ENCODE measurements at places on chromosomes 16 and 17.

- no peak for DNase-seq
These were observed 188.9 kb downstream of the IRF8 start for GRCh38 chr16:86087896-86088230.

- DNase-seq = no peak
These were observed 92.6 kb downstream of the CACNG1 start for GRCh38 chr17:67137026-67137370.

DNA sequence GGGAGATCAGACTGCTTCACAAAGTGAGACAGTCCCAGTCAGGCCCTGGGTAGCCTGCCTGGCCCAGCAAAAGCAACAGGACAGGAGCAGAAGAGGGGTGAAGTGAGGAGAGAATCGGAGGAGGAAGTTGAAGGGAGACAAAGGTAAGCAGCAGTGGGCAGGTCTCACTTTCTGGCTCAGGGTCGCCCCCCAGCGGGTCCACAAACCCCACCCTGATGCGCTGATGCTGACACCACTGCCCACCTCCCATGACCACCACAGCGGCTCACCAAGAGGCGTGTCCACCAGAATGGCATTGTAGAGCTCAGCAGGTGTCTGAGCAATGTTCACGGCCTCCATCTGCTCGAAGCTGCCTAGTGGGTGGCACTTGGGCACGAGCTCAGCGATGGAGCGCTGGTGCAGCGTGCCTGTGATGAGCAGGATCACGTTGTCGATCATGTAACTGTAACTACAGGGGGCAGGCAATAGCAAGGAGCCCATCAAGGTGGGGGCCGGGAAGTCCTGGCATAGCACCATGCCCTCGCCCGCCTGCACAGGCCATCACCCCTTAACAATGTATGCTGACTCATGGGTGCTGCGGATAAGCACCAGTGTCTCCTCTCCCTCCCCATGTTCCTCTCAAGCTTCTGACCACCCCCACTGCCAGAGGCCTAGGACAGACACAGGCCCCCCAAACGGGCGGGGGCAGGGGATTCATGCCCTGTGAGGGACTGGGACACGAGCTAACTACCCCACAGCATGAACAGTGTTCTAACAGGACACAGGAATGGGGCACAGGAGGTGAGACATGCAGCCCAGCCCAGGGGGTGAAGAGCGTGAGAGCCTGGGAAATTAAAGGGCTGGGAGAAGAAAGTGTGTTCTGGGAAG is 13.6 kb downstream of the HSD11B2 start:
- no peak for DNase-seq

DNA sequence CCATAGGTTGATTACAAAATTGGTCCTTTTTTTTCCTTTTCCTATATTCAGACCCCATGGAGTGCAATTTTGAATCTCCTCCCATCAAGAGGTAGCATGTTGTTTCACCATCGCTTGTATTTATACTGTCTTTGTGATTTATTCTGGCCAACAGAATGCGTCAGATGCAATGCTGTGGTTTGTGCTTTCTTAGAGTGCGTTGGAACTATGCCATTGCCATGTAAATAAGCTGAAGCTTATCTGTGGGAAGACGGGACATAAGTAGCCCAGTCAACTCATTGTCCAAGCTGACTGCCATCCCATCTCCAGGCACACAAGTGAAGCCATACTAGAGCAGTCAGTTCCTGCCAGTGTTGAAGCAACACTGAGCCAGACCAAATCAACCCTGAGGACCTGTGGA is 1339.3 kb upstream of the GOT2 start:
- no peak for DNase-seq

- DNase-seq = no peak
These were observed 2.8 kb downstream of the FA2H start for GRCh38 chr16:74771656-74772315.

DNA sequence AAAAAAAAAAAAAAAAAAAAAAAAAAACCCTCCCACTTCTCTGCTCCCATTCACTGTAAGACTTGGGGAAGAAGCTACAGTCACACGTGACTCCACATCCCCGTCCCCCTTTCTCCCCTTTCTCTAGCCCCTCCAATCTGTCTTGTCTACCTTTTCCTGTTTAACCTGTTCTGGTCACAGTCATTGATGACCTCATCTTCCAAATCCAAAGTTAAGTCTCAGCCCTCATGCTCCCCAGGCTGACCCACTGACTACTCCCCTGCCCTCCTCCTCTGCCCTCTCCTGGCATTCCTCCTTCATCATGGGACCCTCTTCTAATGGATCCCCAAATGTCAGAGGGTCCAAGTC is 1.6 kb upstream of the CDH5 start:
- no peak for DNase-seq

DNA sequence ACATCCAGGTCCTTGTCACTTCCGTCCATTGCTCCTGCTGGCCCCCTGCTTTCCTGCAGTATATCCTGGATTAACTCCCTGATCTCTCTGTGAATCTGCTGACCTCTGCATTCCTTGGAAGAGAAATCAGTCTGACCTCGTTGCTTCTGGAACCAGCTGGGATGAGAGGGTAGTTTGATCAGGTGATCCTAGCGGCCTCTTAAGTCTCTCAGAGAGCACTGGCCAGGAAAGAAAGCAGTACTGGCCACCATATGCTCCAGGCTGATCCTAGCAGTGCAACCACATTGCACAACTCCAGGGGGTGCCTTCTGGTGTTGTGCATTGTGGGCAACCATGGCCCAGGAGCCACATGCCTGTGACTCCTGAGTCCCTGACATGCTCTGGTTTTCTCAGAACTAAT is 79.2 kb downstream of the ARHGAP23 start:
- no peak for DNase-seq

- no peak for DNase-seq
These were observed 30.2 kb downstream of the CACNG5 start for GRCh38 chr17:66865151-66865550.

- DNase-seq = no peak
These were observed 11.7 kb upstream of the CD300LD start for GRCh38 chr17:74603746-74604145.

GRCh38 chr16:66541388-66542355 is 8.2 kb downstream of the TK2 start:
- DNase-seq = no peak

GRCh38 chr16:69190046-69190588 is 3.2 kb downstream of the SNTB2 start:
- DNase-seq = no peak

DNA sequence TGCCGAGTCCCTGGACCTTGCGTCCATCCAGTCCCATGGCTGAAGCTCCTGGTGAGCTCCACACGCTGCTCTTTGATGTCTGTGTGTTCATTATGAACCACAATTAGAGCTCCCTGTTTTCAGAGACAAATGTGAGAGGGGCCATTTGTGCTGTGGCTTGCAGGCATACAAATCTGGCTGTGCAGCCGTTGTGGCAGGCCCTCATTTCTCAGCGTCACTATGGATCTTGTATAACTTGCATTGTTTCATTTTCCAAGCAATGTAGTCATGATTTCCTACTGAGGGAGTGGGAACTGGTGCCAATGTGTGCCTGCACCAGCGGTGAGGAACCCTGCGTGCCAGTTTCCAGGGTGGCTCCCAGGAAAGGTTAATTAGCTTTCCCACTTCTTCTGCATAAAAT is 542.6 kb downstream of the TMEM114 start:
- no peak for DNase-seq

DNA sequence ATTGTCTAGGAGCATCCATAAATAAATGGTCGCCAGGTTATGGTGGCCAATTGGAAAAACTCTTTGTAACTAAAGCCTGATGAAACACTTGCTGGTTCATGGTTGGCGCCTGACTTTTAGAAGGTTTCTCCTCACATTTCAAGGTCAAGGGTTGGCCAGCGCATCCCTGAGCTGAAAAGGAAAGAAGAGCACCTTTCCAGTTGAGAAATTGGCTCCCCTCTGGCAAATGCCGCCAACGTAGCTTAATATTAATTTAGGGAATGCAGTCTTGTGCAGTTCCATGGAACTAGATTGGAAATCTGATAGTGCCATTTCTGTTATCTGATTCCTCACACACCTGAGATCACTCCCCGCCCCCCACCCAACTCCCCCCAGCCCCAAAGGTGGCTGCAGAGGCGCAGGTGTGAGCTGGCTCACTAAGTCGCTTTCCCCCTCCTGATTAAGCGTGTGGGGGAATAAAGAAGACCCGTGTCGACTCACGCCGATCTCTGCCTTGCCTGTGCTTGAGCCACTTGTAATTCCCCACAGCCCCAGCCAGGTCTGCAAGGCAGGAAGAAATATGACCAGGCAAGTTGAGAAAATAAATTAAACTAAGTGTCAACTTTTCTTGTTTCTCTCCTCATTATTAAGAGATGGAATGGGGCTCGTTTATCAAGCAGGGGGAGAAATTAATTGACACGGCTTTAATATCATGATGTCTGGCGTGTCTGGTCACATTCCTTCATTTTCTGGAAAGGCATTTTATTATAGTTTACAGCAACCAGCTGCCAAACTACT is 157.7 kb downstream of the CCDC182 start:
- no peak for DNase-seq

DNA sequence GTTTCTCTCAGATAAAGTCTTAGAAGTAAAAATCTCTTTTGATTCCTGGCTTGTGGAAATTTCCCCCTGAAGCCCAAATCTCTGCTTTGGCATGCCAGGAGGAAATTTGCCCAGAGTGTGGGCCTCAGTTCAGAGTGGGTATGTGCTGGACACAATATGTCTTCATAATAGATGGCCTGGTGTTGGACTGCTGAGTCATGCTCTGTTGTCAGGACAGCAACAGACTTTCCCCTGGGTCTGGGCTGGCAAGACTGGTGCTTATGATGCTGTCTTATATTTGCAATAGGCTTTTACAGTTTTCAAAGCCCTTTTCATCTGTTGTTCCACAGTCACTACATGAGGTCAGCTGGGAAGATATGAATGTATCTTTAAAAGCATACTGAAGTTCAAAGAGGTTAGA is 57.0 kb downstream of the SHISA9 start:
- no peak for DNase-seq

- no peak for DNase-seq
These were observed 30.5 kb downstream of the PIK3R6 start for GRCh38 chr17:8836821-8837562.

DNA sequence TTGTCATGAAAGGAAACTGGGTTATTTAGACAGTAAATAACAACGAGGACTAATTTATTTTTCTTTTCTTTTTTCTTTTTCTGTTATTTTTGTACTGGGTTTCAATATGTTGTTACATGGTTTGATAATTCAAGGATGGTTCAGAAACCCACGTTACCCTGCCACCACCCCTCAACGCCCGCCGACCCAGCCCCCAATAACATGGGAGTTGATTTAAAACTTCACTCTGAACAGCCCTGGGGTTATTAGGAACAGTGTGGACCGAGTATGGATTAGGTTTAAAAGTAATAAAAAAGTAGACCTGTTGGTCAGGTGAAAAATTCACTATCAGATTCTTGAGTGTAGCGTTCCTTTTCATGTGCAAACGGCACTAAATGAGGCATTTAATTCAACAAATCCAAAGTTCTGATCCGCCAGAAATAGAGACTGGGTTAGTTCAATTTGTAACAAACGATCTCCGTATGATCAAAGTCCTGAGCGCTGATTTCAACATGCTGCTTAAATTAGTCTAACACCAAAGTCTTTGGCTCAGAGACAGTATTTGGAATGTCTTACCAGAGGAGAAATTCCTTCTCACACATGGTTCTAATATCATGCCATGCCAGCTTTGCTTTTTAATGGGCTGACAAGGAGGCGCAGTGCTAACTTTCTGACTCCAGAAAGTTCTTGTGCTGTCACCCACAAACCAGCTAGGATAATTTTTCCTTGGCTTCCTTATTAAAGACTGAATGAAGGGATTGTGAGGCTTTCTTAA is 173.1 kb upstream of the IRX3 start:
- no peak for DNase-seq

DNA sequence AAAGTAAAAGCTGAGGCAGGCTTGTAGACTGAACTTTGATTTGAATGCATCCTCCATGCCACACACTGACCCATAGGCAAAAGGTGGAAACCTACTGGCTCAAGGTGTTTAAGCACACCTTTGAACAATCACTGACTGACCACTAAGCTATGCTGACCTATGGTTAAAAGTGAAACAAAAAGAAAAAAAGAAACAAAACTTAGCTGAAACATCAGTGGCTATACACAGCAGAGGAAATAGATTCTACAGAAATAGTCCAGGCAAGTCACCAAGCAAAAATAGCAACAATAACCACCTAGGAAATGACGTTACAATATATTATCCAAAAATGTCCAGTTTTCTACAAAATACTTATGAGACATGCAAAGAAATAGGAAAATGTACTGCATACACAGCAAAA is 60.2 kb downstream of the RPGRIP1L start:
- no peak for DNase-seq

DNA sequence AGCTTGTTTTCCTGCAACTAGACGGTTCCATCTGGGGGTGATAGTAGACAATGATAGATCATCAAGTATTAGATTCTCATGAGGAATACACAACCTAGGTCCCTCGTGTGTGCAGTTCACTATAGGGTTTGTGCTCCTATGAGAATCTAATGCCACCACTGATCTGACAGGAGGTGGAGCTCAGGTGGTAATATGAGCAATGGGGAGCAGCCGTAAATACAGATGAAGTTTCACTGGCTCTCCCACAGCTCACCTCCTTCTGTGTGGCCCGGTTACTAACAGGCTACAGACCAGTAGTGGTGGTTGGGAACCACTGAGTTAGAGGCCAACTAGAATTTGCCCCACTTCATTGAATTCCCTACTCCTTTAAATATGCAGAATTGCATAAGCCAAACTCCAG is 147.5 kb upstream of the HSBP1 start:
- DNase-seq = no peak

DNA sequence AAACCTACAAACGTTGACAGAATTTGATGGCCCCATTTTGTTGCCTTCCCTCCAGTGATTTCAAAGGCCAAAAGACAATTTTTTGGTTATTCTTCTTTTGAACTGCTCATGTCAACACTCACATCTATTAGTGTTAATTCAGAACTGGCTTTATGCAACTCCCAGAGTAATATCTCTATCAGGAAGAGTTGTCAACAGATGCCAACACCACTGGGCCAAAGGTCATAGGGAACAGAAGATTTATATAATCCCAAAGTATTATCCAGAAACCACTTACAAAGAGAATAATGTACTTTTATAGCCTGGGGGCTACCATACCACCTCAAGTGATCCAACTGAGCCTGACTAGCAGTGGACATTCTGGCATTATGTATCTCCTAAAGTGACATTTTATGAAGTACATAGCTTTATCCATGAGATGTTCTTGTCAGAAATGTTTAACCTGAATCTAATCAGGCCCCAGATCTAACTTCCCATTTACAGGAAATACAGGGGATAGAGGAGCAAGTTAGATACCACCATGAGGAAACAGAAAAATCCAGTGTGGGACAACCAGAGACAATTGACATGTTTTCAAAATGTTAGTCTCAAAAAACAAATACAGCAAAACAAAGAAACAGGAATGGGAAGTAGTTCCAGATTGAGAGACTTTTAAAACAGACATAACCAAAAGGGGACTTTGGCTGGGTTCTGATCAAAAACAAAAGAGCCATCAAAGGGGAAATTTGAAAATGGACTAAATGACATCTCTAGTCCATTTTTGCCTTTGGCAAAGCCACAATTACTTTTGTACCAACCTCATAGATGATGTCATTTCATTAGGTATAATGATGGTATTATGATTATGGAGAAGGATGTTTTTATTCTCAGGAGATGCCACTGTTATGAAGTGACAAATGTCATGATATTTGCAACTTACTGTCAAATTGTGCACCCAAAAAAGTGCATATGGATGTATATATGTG is 18.5 kb downstream of the FAM117A start:
- DNase-seq = no peak

GRCh38 chr17:66472123-66472522 is 169.7 kb downstream of the PRKCA start:
- DNase-seq = no peak
